ENCODE measurements at places on chromosomes 12 and 14.
A peak's percentile ranks its signal among the peaks of the same experiment; 100 is the strongest.

DNA sequence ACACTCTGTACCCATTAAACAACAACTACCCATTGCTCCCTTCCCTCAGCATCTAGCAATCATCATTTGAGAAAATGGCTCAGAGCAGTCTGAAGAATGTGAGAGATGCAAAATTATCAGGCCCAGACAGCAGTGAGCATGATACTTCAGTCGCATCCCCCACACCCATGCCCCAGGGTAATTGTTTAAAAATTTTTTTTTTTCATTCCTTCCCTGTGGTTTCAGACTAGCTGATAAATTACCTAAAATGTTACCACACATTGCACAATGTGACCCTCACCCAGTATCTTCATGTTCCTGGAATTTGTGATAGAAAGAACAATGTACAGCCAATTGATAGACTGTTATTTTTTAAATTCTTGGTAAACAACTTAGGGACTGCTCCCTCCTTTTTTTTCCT is 11.3 kb upstream of the USP15 start:
- no peak for DNase-seq

DNA sequence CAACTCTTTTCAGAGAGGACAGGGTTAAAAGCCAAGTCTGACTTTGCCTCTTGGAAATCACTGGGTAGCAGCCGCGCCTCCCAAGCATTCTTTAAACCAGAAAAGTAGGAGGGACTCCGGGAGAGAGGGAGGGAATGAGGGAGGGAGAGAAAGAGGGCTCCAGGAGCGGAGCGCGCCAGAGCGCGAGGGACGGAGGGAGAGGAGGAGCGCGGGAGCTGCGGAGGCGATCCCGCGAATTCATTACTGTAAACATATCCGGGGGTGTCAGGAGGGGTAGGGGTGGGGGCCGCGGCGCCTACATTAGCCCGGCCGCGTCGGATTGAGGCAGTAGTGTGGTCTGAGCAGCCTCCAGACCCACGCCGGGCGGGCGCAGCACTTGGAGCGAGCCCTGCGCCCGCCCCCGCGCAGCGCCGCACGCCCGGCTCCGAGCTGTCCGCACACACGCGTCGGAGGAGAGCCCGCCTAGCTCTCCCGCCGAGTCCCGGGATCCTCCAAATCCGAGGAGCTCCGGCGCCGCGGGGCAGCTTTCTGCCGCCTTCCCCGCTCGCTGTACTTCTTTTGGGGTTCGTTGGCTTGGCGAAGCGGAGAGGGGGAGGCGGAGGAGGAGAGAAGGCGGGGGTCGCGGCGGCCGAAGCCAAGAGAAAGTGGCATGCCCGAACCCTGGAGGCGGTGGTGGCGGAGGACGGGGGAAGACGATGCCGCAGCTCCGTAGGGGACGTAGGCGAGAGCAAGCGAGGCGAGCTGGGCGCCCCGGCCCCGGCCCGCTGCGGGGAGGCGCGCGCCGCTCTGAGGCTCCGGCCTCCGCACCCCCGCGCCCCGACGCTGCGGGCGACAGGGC is 3.3 kb downstream of the FLRT2 start:
- DNase-seq = no peak

DNA sequence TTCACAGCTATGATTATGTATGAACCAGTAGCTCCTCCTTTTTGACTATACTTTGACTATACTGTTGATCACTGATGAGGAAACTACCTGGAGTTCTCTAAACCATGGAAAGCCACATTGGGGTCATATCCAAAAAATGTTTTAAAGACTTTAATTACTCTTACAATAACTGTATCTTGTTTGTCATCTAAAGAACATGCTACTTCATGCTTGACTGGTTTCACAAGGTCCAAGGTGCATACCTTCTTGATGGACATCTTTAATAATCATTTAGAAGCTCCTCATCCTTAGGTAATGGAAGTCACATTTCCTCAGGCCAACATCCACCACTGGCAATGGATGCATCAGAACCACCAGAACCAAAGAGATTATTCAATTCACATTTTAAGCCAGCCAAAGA is 29.9 kb downstream of the WASHC3 start:
- DNase-seq = no peak

GRCh38 chr12:18158774-18159557 is 69.0 kb upstream of the RERGL start:
- DNase-seq = no peak

DNA sequence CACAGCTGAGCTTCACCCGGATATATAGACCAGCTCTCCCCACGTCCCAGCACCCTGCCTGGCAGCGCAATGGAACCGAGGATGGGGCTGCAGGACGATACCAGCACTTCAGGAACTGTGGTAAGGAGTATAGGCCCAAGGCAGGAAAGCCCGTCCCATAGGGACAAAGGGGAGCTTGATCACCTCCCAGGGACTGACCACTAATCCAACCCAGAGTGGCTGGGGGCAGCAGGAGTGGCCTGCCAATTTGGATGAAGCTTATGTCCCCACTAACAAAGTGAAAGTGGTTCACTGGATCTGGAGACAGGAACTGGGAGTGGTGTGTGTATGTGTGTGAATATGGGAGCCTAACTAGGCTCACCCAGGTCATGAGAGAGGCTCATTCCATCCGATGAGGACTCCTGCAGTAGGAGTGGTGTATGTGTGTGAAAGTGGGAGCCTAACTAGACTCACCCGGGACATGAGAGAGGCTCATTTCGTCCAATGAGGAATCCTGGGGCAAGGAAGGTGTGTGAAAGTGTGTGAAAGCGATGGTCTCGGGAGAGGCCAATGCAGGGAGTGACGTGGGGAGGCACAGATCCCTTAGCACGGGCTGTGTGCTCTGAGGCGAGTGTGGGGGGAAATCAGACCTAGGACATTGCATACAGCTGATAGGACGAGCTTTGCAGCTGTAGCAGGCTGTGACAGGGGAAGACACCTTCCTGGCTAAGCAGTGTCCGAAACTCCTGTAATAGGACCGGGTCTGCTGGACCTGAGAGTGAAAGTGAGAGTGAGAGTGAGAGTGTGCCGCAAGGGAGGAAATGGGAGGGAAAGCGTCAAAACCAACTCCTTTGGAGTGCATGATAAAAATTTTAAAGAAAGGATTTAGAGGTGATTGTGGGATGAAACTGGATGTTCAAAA is 25.7 kb downstream of the KLRK1 start:
- no peak for DNase-seq

GRCh38 chr12:86006727-86007126 is 132.6 kb downstream of the NTS start:
- no peak for DNase-seq

DNA sequence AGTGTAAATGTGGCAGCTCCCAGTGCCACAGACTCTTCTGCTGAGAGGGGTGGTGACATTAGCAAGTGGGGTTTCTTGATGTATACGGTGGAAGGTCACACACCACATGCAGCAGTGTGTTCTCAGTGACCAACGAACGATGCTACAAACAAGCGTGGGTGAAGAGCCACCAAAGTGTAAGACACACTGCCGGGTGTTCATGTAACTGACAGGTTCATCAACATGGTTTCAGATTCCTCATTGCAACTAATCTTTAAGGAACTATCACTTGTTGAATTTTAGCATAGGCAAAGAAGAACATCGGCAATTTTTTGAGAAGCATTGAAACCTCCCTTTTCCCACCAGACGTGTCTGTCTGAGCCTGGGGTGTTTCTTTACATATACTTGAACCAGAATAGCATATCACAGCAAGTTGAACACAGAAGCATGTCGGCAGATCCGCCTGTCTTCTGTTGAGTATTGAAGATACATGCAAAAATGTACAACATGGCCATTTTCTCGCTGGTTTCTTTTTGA is 58.8 kb downstream of the PPP2R5C start:
- no peak for DNase-seq

DNA sequence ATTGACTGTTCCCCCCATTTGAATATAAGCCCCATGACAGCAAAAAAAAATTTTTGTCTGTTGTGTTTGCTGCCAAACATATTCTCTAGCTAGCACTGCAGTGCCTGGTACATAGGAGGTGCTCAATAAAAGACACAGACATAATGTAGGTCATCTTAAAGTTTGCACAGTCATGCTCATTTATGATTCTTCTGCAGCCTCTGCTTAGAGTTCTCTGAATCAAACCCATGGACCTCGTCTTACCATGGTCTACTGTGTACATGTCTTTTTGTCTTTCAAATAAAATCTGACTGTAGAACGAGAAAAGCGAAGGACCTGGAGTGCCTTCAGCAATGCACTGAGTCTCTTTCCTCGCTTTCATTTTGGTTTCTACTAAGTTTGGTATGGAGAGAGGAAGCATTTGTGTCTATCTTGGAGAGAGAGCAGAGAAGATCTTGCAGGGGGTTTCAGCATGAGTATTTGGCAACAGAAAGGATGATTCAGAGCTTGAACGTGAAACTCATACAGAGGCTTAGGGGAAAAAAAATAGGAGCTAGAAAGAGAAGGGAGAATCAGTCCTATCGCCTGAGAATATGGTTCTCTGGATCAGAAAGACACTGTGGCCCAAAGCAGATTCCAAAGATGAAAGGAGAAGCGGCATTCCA is 38.8 kb upstream of the TMCC3 start:
- DNase-seq = peak; percentile 20

- DNase-seq = no peak
These were observed 4.7 kb downstream of the GPX2 start for GRCh38 chr14:64937821-64938193.

GRCh38 chr14:45253754-45254310 is 830 bp upstream of the MIS18BP1 start:
- no peak for DNase-seq

DNA sequence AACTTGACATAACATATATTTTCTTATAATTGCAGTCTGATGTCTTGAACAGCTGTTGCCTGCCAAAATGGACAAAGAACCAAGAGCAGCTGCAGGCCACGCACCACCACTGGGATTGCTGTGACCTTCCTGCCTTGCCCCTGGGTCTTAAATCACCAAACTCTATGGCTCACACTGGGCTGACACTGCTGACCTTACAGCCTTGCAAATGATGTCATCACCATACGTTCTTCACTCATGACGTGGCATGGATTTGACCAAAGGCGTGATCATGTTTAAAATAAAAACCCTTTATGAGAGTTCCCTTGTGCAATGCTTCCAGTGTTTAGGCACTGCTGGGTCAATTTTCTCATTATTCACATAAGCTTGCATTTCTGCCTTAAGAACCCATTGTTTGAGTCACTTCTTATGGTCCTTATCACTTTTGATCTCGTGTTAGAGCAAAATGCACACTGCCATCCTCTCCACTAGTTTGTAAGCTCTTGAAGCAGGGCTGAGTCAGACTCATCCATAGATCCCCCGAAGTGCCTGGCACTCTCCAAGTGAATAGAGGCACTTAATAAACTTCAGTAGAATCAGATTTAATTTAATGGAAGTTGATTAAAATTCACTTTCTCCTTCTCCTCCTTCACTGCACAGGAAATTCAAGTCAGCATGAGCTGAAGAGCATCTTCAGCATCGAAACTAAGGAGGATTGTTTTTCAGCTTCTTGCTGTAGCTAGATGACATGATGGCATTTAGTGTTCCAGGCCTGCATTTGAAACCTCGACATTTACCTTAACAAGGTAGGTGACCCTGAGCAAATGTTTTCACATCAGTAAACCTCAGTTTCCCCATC is 132.4 kb upstream of the PZP start:
- no peak for DNase-seq

- no peak for DNase-seq
These were observed 91.6 kb downstream of the DHRS2 start for GRCh38 chr14:23727566-23728335.

GRCh38 chr12:128318946-128319345 is 52.0 kb downstream of the TMEM132C start:
- no peak for DNase-seq

GRCh38 chr12:46676797-46677520 is 148.8 kb downstream of the SLC38A4 start:
- DNase-seq = no peak

DNA sequence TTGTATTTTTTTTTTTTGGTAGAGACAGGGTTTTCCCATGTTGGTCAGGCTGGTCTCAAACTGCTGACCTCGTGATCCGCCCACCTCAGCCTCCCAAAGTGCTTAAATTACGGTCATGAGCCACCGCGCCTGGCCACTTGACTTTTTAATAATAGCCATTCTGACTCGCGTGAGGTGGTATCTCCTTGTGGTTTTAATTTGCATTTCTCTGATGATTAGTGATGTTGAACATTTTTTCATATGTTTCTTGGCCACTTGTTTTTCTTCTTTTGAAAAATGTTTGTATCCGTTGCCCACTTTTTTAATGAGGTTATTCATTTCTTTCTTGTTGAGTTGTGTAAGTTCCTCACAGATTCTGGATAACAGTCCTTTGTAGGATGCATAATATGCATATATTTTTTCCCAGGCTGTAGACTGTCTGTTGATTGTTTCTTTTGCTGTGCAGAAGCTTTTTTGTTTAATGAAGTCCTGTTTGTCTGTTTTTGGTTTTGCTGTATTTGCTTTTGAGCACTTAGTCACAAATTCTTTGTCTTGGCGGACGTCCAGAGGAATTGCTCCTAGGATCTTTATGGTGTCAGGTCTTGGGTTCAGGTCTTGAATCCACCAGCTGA is 10.3 kb upstream of the PGAM5 start:
- peak; percentile 31 for DNase-seq

DNA sequence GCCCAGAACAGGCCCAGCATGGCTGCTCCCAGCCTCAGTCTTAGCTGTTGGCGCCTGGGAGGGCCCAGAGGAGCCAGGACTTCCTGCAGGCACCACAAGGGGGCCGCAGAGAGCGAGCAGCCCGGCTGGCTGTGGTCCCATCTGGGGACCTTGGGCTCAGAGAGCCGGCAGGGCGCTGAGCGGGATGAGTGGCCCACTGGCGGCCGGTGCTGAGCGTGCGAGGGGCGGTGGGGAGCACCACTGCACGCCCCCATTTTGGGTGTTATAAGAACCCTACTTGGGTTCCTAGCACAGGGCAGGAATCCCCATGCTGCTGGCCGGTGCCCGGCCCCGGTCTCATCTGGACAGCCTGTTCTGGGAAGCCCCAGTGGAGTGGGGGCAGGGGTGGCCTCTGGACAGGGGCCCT is 25.9 kb upstream of the CRIP2 start:
- no peak for DNase-seq

- no peak for DNase-seq
These were observed 3.5 kb downstream of the PPM1H start for GRCh38 chr12:62931477-62931876.

- DNase-seq = no peak
These were observed 15.4 kb upstream of the DYRK2 start for GRCh38 chr12:67633024-67633610.

- DNase-seq = no peak
These were observed 8.2 kb upstream of the CRADD start for GRCh38 chr12:93668919-93669418.

DNA sequence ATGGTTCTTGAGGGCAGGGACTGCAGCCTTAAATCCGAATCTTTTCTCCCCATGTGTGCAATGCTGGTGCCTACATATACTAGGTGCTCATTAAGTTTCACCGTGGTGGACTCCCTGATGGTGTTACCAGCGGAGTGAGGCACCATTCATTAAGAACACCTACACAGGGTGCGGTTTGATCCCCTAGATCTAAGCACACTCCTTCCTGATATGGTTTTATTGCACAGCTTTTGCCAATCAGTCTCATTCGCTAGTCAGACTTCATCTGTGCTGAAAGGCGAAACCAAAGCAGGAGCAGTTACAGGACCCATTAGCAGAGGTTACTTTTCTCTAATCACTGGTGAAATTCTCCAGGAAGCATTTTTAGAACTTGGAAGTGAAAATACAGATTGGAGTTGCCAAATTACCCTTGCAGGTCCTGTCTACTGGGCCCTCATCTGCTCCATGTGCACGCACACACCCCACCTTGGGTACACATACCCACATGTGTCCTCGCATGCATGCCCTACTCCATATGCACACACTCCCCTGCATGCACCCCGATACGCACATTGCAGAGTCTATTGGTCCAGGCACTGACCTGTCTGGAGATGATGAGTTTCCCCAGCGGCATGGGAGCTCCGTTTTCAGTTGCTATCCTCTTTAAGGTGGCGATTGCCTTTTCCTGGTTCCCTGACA is 58.5 kb downstream of the DAO start:
- DNase-seq = no peak
